ENCODE measurements at places on chromosomes 2 and 18.

- DNase-seq: no peak
These were observed 57.8 kb downstream of the ZBTB7C start for GRCh38 chr18:48351216-48352050.

DNA sequence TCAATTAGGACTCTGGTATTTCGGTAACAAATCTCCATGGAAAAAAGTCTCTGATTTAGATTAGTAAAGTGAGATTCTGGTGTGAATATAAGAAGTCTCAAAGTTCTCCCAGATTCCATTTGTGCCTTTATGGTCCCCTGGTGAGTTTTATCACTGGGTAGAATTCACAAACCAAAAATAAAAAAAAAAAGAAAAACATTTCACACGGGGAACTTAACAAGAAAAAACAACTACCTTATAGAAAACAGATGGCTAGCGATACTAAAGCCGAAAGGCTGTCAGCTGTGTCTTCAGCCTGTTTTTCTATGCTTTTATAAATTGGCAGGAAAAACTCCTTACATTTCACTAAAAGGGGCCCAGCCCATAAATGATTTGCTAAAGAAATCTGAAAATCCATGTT, 50.6 kb downstream of the COL5A2 start:
- no peak for DNase-seq

DNA sequence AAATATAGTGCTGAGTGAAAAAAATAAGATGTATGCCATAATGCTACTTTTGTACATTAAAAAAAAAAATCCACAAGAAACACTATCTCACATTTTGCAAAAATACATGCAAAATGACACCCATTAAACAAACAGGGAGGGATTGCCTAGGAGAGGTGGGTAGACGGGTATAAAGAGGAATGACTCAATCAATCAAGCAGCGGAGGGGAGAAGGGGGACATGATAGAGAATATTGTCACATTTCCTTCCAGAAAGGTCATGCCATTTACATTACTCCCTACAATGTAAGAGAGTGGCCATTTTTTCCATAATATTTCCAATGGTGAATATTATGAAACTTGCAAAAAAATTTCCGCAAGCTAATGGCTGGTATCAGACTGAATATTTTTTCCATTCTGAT, 542.3 kb upstream of the TNP1 start:
- no peak for DNase-seq

GRCh38 chr2:101114815-101115214, 36.4 kb downstream of the TBC1D8 start:
- no peak for DNase-seq

- no peak for DNase-seq
These were observed 96.8 kb upstream of the MBOAT2 start for GRCh38 chr2:9100080-9100876.

- no peak for DNase-seq
These were observed 282.1 kb upstream of the FSIP2 start for GRCh38 chr2:185456517-185456916.

DNA sequence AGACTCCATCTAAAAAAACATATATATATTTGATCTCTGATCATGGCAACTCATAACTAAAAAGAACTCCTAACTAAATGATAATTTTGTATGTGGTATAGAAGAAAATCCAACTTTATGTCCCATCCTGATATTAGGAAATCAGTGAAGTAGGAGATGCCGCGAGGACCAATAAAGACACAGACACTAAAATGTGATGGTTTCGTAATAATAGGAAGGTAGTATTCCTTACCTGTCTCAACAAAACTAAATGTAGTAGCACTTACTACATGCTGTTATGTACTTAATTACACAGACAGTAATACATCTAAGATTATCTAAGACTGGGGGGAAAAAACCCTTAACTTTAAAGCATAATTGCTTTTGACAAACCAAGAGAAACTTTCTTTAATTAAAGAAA, 63.5 kb downstream of the TRIP12 start:
- DNase-seq: no peak

GRCh38 chr2:236105955-236106607, 62.1 kb downstream of the GBX2 start:
- no peak for DNase-seq

GRCh38 chr2:28624436-28624792, 127.2 kb upstream of the PPP1CB start:
- DNase-seq: no peak

- no peak for DNase-seq
These were observed 3.8 kb upstream of the AQP12B start for GRCh38 chr2:240686460-240686859.

DNA sequence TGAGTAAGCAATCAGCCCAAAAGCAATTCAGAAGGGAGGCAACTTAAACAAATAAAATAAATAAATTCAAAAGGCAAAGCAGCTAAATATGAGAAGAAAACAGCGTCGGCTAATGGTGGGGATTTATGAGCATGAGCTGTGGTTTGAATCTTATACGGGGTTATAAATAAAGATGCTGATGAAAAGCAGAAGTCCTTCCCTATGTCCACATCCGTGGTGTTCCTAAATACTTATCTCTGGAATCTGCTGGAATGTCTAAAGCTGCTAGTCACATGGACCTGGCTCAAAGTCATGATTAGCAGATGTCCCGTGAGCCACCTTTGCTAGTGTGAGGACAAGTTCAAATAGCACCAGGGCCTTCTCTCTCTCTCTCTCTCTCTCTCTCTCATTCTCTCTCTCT, 33.8 kb downstream of the SMIM21 start:
- DNase-seq: no peak

- DNase-seq: no peak
These were observed 692.1 kb upstream of the CELF4 start for GRCh38 chr18:38257661-38258060.

- no peak for DNase-seq
These were observed 233.8 kb upstream of the OSR1 start for GRCh38 chr2:19592197-19592596.

- DNase-seq: peak; percentile 15
These were observed 601.7 kb downstream of the ARHGAP15 start for GRCh38 chr2:143730953-143731260.

- no peak for DNase-seq
These were observed 74.9 kb downstream of the SGPP2 start for GRCh38 chr2:222499226-222499625.

DNA sequence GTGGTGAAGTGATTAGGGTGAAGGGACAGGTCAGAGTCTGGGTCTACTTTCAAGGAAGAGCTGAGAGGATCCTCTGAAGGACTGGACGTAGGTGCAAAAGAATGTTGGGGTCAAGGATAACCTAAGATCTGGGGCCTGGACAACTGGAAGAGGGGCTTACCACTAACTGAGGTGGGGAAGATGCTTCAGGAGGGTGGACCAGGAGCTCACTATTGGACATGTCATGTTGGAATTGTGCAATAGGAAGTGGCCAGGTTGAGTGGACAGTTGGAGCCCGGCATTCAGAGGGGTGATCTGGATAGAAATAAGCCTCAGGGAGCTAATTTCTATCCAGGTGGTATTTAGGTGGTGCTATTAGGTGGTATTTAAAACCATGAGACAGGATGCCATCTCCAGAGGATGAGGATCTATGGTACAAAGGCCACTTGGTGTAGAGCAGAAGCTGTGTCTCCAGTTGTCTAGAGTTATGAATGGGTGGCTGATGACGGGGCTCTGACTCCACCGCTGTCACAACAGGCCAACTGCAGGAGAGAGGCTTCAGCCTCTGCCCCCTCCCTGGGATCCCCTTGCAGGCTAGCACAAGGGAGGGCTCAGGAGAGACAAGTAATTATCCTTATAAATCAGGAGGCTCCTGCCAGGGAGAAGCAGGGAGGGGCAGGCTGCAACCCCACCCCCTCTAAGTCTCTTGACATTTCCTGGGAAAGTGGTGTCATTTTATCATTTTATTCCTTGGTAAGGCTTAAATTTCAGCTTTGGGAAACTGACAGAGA, 158.0 kb downstream of the SMAD7 start:
- DNase-seq: no peak

GRCh38 chr2:52594026-52594425, 1173.6 kb upstream of the CHAC2 start:
- DNase-seq: no peak

DNA sequence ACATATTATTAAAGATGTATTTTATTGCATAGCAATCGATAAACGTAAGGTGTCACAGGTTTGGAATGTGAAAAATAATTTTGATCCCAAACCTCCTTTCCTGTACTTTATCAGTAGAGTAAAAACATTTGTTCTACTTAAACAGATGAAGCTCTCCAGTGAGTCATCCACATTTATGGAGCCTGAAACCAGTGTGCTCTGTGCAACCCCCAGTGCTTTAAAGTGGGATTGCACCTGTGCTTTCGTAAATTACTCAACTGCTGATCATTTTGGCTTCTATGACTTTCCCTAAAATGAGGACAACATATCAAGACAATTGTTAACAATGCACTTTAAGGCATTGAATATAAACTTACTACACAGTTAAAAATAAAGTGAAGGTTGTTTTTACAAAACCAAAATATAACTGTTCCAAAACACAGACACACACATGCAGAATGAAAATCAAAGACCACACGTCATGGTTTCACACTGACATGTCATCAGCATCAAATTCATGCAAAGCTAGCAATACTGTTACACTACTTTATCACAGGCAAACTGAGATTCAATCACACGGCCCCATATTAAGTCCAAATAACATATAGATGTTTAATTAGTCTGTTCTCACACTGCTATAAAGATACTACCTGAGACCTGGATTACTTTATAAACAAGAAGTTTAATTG, 9.7 kb downstream of the TMEM18 start:
- DNase-seq: peak; percentile 20

DNA sequence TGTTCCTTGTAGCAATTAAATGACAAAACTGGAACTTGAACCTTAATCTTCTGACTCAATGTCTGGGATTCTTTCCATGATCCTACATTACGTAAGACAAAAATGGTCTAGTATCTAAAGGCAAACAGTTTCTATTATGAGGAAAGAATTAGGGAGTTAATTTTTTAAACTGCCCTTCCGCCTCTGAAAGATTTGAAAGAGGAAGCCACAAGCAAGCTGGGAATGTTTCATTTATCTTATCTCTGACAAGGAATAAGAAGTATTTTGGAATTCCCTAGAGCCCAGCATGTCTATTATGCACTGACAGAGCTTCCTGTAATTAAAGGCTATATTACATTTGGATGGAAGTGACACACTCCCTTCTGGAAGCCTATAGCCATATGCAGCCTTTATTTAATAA, 558.8 kb upstream of the CDH2 start:
- DNase-seq: no peak

- no peak for DNase-seq
These were observed 36.0 kb downstream of the MRPL33 start for GRCh38 chr2:27807476-27807875.

DNA sequence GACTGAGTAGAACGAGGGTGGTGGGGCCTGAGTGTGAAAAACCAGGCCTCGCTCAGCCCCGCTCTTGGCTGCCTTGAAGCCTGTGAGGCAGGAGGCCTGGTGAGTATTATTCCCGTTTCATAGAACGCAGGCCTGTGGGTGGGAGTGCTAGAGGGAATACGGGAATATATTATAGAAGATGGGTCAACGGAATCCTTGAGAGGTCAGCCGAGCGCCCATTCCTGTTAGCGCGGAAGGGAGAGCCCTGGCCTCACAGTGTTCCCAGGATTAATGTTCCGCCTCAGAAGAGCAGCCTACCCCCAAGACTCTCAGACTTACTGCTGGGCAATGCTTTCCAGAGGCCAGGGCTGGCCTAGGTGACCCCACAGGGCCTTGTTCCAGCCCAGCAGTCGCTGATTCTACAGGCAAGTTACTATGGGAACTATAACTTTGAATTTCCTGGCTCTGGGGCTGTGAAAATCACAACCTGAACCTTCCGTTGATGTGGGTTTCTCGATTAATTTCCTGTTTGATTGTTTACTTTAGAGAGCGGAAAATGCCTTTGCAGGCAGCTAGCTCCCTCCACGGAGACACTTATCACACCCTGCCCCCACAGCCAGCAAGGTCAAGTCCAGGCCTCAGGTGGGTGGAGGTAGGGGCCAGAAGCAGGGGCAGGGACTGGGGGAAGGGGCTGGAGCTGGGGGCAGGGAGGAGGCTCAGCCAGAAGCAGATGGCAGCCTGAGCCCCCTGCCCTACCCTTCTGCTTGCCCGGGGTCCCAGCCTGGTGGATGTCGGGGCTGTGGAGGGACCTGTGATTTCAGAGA, 108.3 kb downstream of the SMAD7 start:
- DNase-seq: peak; percentile 88

DNA sequence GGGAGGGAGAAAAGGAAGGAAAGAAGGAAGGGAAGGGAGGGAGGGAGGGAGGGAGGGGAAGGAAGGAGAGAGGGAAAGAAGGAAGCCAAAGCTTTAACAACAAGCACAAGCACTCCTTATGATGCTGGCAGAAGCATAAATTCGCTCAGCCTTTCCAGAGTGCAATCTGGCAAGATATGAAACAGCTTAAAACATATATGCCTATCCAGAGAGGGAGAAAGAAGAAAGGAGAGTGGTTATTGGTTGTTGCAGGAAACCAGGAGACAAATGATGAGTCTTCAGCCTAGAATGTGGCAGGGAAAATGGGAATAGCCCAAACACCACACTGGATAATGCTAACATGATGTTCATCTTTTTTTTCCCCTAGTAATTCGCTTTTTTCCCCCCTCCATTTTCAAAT, 64.0 kb downstream of the STPG4 start:
- DNase-seq: no peak

GRCh38 chr2:191976436-191976835, 129.5 kb upstream of the CAVIN2 start:
- no peak for DNase-seq

- no peak for DNase-seq
These were observed 192.3 kb downstream of the PMAIP1 start for GRCh38 chr18:60092073-60092472.

GRCh38 chr18:75500545-75500944, 73.0 kb upstream of the SMIM21 start:
- no peak for DNase-seq

DNA sequence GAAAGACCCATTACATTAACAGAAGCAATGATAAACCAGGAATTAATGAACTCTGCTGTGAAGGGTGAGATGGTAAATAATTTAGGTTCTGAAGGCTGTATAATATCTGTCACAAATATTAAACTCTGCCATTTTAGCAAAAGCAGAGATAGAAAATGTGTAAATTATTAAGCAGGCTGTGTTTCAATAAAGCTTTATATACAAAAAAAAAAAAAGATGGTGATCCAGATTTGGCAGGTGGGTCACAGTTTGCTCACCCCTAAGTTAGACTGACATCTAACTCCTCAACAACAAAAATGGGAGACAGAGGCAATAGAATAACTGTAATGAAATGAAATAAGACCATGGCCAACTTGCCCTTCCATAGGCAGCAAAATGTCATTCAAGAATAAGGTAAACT, 157.3 kb upstream of the FANCL start:
- DNase-seq: no peak

- DNase-seq: no peak
These were observed 8.8 kb downstream of the NAB1 start for GRCh38 chr2:190657474-190658255.

DNA sequence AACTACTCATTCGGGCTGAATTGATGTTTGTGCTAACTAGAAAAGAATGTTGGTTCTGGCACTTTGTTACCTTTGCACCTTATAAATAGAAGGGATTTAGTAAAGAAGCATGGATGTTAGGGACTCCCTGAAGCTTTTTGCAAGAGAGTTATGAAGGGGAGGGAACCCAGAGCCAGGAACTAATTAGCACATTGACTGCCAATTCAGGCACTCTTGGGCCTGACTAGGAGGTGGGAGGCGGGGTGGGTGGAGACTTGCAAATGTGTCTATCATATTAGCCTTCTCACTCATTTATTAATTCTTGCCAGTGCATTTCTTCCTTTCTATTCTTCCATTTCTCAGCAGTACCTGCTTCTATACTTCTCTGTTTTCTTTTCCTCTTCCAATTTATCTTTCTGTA, 1022.4 kb downstream of the TMEM182 start:
- no peak for DNase-seq

All from CD4-positive, alpha-beta T cell treated with Interleukin-4 for 4 hours (primary cell).